ENCODE measurements at places on chromosomes 16 and 17.
A peak's percentile ranks its signal among the peaks of the same experiment; 100 is the strongest.

DNA sequence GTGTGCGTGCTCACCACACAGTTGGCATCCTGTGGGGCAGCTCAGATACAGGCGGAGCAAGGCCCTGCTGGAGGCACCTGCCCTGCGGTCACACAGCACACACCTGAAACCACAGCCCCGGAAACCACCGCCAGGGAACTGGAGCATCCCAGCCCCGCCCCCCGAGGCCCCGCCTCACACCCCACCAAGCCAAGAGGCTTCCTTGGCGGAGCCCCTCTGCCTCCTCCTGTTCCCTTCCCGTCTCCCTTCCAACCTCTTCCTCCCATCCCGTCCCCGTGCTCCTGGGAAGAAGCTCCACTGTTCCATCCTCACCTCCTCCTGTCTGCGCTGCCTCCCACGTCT, 205.5 kb downstream of the NTN1 start:
- DNase-seq = no peak

DNA sequence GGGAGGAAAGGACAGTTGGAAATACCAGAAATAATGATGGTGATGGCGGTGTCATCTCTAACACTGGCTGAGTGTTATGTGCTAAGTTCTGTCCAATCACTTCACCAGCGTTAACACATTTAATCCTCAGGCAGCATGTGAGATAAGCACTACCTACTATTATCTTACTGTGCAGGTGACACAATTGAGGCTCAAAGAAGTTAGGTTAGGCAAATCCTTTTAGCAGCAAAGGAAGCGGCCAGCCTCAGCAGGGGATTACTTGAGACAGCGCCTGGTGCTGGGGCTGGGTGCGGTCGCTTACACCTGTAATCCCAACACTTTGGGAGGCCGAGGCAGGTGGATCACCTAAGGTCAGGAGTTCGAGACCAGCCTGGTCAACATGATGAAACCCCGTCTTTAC, 18.7 kb upstream of the DHX8 start:
- no peak for DNase-seq

DNA sequence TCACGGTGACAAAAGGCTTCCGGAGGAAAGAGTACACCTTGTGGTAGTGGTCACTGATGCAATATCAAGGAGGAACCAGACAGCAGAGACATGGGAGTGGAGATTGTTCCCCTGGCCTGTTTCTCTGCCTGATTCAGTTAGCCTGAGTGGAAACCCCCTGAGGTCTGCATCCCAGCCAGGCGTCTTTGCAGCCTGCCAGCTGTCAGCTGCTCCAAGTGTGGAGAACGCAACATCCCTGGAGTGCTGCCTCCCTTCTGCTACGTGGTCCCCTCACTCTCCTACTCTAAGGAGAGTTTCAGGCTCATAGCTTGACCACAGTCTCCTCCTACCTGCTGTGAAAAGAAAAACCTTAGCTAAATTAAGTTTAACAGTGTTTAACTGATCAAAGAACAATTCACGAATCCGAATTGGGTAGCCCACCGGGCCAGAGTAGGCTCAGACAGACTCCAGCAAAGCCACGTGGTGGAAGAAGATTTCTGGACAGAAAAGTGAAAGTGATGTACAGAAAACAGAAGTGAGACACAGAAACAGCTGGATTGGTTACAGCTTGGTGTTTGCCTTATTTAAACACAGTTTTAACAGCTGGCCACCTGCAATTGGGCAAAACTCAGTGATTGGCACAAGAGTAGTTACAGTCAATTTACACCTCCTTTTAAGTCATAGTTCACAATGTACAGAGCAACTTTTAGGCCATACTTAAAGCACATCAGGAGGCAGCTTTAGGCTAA, 188.6 kb downstream of the DNAH9 start:
- no peak for DNase-seq

GRCh38 chr16:11134722-11135463, 121.1 kb downstream of the SOCS1 start:
- no peak for DNase-seq

DNA sequence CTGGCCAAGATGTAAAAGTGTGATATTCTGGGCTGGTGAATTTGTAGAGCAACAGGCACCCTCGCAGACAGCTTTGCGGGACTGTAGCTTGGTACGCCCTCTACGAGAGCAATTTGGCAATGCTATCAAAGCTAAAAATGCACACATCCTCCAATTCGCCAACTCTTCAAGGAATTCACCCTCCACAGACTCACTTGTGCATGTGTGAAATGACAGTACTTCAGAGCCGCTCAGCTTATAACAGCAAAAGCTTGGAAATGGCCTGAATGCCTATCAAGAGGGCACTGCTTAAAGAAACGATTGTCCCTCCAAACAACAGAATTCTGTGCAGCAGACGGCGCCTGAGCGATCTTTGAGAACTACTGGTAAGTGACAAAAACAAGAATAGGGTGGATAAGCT, 130.8 kb downstream of the SDK2 start:
- DNase-seq = no peak

GRCh38 chr16:21186326-21186691, 25.1 kb downstream of the ZP2 start:
- no peak for DNase-seq

DNA sequence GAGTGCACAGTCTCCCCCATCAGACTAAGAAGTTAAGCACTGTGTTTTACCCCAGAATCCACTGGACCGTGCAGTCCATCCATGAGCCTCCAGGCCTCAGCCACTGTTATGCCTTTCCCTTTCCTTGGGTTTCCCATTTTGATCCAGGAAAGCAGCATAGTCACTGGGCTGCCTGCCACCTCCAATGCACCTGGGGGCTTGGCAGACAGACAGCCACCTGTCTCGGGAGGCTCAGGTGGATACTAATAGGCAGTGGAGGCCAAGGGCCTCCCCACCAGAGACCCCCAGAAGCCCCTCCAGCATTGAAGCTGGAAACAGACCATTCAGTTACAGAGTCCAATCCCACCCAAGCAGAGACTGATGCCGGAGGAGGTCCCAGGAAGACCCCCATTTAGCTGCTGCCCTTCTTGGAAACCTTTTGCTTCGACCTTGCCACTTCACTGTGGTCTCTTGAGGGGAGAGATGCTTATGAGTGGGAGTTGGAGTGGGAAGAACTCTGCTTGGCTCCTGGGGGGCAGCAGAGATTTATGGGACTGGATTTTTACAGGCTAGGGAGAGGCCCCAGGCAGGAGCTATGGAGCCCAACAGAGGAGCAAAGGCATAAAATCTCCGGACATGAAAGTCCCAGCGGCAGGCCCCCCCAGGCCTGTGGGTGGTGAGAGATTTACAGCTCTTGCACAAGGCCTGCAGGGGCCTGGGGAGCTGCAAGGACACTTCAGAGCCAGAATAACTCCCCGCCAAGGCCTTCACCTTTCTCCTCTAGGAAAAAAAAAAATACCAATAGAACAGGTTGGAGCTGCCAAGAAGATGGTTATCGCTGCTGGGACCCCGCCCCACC, 12.2 kb upstream of the SP2 start:
- DNase-seq = no peak

DNA sequence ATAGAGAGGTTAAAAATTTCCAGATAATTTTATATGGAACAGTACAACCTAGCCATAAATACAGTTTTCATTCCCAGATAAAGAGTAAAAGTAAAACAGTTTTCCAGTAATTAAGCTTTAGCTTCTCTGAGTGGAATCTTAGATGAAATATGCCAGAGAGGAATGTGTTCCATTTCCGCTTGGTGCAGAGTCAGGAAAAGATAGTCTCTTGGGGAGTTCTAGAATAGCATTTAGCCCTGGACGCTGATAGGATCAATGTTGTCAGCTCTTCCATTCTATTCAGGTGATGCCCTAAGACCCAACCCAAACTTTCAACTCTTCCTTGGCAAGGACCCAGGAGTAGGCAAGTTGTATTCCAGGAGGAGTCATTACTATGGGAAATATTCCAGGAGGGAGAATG, 30.9 kb upstream of the ABCA3 start:
- no peak for DNase-seq

GRCh38 chr16:67477960-67478554, 2.9 kb downstream of the ATP6V0D1 start:
- DNase-seq = no peak

DNA sequence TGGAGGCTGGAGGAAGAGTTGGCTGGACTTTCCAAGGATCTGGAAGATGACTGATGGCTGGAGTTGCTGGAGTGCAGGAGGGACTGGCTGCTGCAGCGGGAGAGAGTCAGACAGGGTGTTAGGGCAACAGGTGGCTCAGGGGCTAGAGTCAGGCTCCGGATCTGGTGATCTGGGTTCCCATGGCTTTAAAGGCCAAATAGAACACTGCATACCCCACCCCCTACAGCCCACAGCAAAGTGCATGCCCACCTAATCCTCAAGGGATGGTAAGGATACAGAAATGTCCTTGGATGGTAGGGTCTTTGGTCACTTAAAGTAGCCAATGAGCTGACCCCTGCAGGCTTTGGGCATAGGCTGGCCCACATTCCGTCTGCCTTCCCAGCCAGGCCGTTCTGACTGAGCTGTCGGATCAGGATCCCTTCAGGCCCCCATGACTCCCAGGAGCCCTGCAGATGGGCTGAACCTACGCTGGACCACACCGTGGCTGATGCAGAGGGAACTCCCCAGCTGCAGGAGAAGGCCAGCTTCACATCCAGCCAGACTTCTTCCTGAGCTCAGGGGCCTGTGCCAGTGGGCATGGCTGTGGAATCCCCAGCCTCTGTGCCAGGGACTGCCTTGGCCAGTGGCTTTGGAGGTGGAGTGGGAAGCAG, 13.9 kb downstream of the TNS4 start:
- no peak for DNase-seq

- DNase-seq = no peak
Observed at GRCh38 chr17:600576-601243, 113.9 kb downstream of the VPS53 start.

GRCh38 chr17:81918832-81919545, 1.0 kb upstream of the SIRT7 start:
- no peak for DNase-seq

- no peak for DNase-seq
Observed at GRCh38 chr16:30108059-30108850, 5.1 kb downstream of the GDPD3 start.

DNA sequence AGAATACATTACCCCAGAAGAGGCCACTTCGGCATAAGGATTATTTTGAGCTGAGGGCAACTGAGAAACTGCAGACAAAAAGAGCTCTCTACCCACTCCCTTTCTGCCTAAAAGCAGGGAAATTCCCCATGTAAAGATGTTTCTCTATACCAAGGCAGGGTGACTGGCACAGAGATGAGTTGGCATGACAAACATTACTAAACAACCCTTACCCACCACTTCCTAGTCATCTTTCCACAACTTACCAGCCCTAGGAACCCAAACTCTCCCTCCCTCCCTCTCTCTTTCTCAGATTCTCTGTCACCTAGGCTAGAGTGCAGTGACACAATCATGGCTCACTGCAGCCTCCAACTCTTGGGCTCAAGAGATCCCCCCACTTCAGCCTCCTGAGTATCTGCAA, 68.6 kb downstream of the EMP2 start:
- no peak for DNase-seq

DNA sequence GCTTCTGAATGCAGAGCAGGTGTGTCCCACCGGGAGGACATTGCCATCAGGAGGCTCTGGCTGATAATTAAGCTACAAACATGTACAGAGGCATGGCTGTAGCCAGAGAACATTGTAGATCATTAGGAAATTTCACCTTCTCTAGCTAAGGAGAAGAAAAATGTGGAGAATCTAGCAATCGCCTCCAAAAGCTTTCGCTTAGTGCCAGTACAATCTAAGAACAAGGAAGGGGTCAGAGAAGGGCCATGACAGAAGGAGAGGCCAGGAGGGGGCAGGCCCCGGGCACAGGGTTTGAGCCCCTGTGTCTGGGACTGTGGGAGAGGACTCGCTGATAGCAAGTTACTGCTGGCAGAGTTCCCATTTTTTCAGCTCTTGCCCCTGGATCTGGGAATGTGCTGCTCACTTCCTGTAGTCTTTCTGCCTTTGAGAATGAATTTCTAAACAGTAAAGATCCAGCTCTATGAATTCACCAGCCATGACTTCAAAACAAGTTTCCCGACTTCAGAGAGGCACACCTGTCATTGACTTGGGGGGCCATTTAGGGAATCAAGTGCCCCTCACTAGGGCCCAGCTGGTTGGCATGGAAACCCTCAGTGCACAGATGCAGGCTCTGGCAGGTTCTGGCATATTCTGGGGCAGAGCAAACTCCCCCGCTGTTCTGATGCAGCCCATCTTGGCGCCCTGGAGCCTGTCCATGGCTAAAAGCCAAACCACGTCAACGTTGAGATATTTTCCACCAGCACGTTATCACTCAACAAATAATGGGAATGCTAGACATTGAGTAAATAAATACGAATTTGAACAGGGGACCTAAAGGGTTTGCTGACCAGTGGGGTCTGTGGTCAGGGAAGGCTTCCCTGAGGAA, 59.5 kb upstream of the CACNG4 start:
- no peak for DNase-seq

GRCh38 chr17:66191593-66192377, at the start of gene CEP112:
TSS of gene CEP112 (minus strand) at chr17:66192133.
- DNase-seq = peak; percentile 81

DNA sequence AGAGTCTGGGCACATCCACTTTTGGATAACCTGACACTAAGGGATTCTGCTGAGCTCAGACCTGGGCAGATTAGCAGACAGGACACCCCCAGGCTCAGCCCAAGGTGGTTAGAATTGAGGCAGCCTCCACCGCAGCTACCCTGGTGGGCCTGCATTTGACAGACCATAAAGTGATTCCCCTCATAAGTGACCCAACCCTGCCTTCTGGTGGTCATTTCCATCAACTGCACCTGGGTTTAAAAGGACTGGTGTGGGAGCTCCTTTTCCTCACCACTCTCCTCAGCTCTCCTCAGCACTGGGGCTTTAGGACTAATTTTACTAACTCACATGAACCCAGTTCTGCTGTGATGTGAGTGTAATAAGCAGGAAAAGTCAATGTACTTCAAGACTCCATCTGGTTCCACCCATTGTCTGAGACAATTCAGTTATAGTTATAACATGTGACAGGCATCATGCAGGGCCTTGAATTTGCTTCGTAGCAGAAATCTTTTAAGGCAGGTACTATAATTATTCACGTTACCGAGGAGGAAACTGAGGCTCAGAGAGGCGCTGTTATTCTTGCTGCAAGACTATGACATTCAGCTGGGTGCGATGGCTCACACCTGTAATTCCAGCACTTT, 42.5 kb downstream of the MYH3 start:
- no peak for DNase-seq

GRCh38 chr17:74328487-74328886, 2.5 kb downstream of the KIF19 start:
- no peak for DNase-seq

GRCh38 chr16:15803618-15804017, 53.2 kb downstream of the MYH11 start:
- no peak for DNase-seq
